ENCODE measurements at places on chromosomes 13 and 19.
A peak's percentile ranks its signal among the peaks of the same experiment; 100 is the strongest.

DNA sequence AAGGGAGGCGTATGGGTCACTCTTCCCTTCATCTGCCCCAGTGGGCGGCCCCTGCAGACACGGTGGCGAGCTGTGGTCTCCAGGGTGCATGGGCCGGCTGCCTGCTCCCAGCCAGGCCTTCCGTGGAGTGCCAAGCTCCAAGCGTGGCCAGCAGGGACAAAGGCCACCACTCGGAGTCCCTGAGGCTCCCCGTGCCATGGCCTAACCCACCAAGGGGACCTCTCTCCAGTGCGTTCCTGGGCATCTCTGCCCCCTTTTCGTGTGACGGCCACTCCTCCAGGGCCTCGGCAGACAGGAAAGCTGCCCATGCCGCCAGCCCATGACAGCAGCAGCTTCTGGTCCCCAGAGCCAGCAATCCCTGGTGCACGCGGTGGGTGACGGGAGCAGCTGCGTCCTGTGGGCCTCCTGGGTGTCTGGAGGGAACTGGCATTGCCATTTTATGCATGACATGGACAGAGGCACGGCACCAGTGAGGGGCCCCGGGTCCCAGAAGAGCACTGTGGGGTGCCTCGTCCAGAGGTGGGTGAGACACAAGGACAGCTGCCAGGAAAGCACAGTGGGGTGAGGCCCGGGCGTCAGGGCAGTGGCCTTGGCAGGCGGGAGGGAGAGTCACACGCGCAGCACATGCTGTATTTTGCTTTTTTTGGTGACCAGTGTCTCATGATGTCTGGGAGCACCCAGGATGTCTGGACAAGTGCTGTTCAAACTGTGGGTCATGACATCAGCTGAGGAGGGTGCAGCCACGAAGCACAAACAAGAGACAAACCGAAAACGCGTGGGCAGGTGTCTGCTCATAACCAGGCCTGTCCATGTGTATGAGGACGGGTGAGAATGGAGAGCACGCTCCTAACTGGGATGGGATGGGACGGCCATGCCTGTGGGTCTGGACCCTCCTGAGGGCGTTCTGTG, 32.3 kb downstream of the CEBPG start:
- DNase-seq = no peak

DNA sequence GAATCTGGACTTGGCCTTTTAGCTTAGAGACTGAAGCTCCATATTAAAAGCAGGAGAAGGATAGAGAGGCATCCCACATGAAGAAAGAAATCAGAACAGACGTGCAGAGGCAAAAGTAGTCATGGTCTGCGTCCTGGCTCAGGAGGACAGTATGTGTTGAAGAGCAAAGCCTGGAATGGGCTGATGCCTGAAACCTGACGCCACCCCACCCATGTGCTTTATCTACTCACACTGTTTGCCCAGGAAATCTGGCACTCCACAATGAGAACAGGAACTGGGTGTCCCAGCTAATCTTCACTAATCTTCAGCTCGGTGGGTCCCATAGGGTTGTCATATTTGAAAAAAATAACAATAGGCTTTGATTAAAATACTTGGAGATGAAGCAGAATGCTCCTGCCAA, 549.0 kb upstream of the GPC6 start:
- no peak for DNase-seq

GRCh38 chr13:94296471-94296870, 183.0 kb downstream of the DCT start:
- DNase-seq = no peak

- peak; percentile 81 for DNase-seq
Measured at GRCh38 chr19:8209462-8210378, 550 bp downstream of the CERS4 start.
